ENCODE measurements at places on chromosomes 4 and X. TPM values are rescaled to one million over a fixed set of nuclear protein-coding genes. Genes with fewer than 3 reads are reported as not detected.

DNA sequence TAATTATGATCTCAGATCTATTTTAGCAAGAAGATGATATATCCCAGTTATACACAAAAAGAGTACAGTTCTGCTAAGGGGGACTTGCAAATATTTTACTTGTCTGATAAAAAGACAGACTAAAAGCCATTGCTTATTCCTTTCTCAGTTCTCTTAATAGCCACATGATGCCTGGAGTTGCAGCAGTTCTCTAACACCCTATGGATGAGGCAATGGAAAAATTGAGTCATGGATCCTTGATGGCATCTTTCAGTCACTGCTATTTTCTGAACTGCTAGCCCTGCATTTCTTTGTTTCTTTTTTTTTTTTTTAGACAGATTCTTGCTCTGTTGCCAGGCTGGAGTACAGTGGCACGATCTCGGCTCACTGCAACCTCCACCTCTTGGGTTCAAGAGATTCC lies 1956.7 kb downstream of the C4orf33 start:
- no peak for DNase-seq

GRCh38 chr4:6017800-6018199 lies 431 bp downstream of the C4orf50 start:
- DNase-seq: no peak

- no peak for DNase-seq
Observed at GRCh38 chr4:80613470-80613869, 277.9 kb downstream of the CFAP299 start.

Gene PGK1
- polyA plus RNA-seq: 240 TPM

Gene EOLA1
- polyA plus RNA-seq: 21.4 TPM

- no peak for DNase-seq
Observed at GRCh38 chr4:12145106-12145505, 716.4 kb upstream of the HS3ST1 start.

GRCh38 chr4:143084566-143084965 lies 100.2 kb upstream of the USP38 start:
- no peak for DNase-seq

DNA sequence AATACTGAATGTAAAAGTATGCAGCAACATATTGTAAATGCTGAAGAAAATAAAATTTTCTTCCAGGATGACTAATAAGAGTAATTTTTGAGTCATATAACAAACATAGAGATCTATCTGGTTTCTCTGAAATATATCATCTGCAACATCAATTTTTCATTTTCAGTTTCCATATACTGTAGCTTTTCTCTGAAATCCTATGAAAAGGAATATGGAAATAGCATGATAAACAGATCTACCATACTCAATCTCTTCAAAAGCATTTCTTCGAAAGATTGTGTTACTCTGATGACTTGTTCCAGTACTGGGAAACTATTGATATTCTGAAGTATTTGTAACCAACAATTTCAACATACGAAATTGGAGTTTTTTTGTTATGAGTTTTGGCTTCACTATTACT lies 1156.7 kb downstream of the FAM133A start:
- no peak for DNase-seq

DNA sequence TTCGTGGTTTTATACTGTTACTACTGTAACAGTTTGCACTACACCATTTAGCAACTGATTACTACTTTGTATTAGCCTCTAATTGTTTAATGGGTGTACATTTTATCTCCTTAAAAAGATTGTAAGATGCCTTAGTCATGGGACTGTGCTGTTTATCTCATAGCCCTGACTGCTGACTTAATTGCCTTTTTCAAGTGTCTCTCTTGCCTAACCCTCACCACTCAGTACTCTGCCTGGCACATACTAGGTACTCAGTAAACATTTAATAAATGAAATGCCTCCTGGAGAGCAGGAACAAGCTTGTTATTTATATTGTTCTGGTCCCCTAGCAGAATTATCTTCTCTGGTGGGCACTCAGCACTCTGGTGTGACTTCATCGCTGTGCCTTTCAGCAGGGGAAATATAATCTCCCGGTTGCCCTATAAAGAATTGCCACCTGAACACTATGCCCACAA lies 1.7 kb upstream of the STIM2 start:
- DNase-seq: no peak

DNA sequence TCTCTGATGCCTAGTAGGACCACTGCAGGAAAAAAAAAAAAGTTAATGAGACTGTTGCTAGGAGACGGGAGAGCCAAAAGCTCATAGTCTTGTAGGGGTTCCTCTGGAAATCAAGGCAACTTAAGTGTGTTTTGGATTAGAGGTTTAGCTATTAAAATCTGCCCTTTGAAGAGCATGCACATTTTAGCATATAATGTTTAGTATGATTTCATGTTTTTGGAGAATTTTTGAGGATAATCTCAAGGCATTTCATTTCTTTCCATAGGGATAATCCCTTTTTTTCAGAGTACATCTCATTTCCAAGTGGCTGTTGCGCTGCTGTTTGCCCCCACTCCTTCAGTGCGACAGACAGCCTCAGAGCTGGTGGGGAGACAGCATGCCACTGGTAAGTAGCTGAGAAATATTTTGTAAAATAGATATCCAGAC lies at the start of gene LINC00632:
Gene LINC00632 (plus strand): TSS at position 339 of the 426 bp plus-strand sequence.
- no peak for DNase-seq

Gene LETM1
- polyA plus RNA-seq: 15.2 TPM

Gene ZBTB49
- polyA plus RNA-seq: 6.5 TPM

- DNase-seq: no peak
Observed at GRCh38 chrX:40849906-40850823, 114.8 kb upstream of the MED14 start.

- DNase-seq: no peak
Observed at GRCh38 chr4:187069398-187069797, 345.7 kb upstream of the FAT1 start.

Gene FGD1
- 17.2 TPM for polyA plus RNA-seq

Gene TAPT1
- polyA plus RNA-seq: 34.6 TPM

DNA sequence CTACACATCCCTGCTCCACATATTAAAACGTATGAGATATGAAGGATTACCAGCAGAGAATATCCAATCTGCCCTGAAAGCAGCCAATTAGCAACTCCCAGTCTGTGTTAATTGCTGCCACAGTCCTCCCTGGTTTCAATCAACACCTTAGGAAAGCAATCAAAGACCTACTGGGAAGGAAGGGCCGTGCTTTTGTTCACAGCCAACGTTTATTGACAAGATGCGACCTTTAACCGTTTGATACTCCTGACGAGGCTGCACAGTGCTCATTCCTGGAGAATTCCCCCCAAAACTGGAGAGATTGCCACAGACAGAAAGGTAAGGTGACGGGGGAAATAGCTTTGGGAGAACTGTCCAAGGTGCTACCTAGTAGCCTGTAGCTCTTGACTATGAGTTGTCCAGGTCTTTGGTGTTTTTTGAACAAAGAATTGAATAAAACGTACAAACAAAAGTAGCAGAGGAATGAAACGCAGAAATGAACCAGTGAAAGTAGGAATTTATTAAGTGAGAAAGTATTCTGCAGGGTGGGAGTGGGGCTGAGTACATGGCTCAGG lies 596.5 kb downstream of the NLGN4X start:
- no peak for DNase-seq

DNA sequence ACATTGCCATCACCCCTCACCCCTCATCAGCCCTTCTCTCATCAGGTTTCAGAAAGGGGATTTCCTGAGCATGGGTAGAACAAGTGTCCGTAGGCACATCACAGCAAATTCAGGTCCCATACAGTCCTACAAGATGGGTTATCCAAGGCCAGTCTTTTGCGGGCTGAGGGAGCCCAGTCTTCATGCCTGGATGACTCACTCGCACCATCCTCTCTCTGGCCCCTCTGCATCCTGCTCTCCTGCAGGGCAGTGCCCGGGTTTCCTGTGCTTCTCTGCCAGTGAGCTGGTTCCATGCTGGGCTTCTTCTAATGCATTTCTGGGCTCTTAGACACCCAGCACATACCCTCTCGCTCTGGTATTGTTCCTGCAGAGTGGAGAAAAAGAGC lies 7.3 kb upstream of the INTS6L start:
- DNase-seq: no peak

DNA sequence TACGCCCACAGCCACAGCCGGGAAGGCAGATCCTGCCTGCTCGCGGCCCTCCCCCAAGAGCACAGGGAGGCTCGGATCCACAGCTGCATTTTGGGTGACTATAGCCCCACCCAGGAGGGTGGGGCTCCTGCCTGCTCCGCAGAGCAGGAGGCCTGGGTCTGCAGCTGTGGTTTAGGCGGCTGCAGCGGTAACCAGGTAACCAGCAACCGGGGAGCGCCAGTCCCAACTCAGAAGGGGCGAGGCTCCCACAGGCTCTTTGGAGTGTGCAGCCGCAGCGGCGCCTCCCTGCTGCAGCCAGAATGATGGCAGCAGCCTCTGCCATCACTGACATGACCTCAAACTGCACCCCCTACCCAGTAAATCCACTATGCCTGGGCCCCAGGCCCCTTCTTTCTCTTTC lies 148.0 kb upstream of the F9 start:
- DNase-seq: no peak

- no peak for DNase-seq
Observed at GRCh38 chrX:3529466-3530010, 183.1 kb upstream of the MXRA5 start.

Gene UGT2A1
- polyA plus RNA-seq: 0.09 TPM

DNA sequence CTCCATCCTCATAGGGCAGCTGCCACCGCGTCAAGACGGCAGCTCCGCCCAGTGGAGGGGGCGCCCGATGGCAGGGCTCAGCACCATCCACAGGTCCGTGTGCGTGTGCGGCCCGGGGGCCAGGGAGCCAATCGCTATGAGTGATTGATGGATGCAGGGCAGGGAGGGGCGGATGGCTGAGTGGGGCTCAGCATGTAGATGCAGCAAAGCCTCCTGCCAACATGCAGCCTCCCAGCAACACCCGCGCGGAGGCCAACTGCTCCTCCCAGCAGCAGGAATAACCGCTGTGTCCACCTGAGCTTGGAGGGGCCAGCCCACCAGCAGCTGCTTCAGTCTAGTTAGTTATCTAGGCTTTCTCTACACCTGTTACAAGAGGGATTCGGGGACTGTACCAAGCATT lies 77.4 kb downstream of the MTMR1 start:
- no peak for DNase-seq

DNA sequence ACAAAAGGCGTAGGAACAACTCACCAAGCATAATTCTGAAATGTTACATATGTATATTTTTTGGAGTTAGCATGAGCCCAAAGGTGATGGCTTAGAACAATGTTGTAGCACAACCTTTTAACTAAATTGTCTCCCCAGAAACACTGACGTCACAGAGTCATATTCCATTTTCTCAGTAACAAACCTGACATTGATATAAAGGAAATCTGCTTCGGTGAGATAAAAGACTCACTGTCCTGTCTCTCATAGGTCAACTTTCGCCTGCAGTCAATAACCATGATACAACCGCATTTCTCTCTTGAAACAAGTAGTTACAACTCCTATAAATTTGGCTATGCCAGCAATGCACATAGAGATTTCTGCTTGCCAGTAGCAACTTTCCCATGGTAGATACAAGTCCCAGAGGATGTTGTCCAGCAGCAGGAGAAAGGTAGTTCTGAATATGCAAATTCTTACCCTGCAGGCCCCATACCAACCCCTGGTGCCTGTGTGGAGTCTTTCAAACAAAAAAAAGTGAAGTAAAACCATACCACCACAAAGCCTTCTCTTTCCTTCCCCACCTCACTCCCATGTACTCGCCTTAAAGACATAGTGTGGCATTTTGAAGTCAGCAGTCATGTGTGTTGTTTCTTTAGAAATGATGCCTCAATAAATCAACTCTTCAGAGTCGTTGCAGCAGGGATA lies 47.9 kb downstream of the MTM1 start:
- no peak for DNase-seq

- no peak for DNase-seq
Observed at GRCh38 chr4:114267976-114268375, 288.5 kb upstream of the ARSJ start.

Gene NAP1L3
- 6.1 TPM for polyA plus RNA-seq

DNA sequence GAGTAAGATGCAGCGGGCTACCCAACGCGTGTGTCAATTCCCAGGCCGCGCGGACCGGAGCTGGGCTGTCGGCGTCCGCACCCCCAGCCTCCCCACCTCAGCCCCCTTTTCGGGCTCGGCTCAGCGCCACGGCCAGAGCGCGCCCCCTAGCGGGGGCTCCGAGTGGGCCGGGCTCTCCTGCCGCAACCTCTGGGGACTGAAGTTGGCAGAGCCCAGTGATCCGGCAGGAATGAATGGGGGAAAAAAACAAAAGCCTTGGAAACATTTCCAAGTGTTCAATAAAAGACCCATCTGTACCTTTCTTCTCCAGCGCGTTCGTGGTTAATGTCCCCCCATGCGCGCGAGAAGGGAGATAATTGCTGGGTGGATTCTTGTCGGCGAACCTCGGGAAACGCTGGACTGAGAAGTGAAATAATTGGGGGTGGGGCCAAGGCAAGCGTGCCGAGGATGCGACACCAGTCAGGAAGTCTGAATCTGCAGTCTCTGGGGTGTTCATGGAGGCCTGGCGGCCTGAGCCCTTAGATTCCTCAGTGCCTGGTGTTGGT lies 5.2 kb upstream of the ARX start:
- DNase-seq: no peak

Gene ASB11
- 12.2 TPM for polyA plus RNA-seq

Gene SEC24D
- polyA plus RNA-seq: 44.2 TPM

Gene CFP
- polyA plus RNA-seq: 3.0 TPM

- DNase-seq: no peak
Observed at GRCh38 chr4:147971116-147971515, 239.2 kb downstream of the ARHGAP10 start.

- no peak for DNase-seq
Observed at GRCh38 chr4:165222651-165222994, 15.3 kb downstream of the KLHL2 start.

DNA sequence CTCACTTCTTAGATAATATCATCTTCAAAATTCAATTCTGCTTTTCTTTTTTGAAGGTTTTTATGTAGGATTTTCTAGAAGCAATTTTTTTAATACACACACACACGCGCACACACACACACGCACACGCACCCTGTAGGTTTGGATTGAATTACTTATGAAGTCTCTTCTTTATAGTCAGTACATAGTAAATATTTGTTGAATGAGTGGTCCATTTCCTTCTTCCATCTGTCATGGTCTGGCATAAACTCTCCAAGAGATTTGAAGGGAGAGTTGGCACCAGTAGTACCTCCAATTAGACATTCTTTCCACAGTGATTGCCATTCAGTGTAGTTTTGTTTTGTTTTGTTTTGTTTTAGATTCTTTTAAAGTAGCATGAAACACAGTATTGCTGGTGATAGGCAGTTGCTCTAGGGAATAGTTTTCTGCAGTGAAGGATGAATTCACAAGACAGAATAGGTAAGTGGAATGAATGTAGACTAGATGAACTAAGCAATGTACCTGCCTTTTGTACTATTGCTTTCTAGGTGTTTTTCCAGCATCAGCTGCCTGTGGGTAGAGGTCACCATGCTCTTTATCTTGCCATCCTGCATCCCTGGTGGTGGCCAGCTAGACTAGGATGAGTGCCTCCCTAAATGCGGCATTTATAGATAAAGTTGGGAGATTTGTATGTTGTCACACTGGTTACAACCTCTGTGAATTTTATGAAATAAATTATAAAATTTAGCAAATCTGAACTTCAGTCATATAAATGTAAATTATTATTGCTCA lies 20.5 kb downstream of the PDLIM5 start:
- no peak for DNase-seq

DNA sequence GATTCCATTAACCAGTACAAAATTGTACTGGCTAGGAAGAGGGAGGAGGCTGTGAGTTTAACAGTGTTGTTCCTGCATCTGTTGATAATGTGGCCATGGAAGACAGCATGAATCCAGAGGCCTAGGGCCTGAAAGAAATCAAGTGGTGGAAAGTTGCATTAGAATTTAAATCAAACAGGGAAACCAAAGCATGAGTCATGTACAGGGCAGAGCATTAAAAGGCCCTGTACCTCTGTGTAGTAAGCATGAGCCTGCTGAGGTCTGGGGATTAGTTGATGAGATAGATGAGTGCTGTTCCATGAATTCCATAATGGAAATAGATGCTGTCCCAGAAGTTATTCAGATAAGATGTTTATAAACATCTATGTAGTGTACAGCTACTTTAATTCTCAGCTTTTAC lies 58.3 kb downstream of the MID1IP1 start:
- no peak for DNase-seq

Gene GPAT3
- 11.8 TPM for polyA plus RNA-seq

All from forelimb muscle (tissue), 1 donor.